ENCODE measurements at places on chromosomes 11 and 22.

DNA sequence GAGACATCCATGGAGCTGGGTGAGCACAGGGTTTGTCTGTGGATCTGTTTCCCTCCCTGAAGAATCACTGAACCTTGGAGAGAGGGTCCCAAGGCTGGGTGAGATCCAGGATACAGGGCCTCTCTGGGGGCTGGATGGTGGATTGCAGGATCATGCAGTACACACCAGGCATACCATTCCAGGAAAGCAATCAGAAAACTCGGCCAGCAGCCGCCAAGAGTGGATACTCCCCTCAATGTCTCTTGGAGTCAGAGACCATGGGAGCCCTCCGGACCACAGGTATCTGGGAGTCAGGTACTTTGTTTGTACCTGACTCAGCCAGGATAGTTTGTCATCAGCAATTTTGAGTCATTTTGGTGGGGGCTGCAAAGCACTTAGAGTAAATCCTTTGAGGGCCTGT lies 14.6 kb upstream of the SYT13 start:
- no peak for ATAC-seq

- ATAC-seq = no peak
Measured at GRCh38 chr22:19110064-19110458, 12.2 kb downstream of the DGCR2 start.

- ATAC-seq = no peak
Measured at GRCh38 chr11:13098063-13098462, 88.9 kb downstream of the RASSF10 start.

DNA sequence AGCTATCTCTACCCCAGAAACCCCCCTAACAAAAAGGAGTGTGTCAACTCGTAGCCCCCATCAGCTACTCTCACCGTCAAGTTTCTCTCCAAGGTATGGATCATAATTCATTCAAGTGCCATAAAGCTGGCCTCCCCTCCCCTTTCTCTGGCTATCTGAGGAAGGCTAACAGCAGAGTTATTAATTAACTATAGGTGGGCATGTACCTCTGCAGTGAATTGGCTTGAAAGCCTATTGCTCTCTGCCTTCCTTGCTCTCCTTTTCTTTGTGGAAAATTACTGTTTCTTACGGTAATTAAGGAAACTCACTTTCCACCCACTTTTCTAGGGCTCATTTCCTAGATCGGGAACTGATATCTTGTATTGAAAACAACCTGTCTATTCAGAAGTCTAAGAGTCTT lies 14.1 kb downstream of the POLA2 start:
- no peak for ATAC-seq

GRCh38 chr11:47587039-47587716 lies 700 bp downstream of the FAM180B start:
- ATAC-seq = peak; percentile 19

DNA sequence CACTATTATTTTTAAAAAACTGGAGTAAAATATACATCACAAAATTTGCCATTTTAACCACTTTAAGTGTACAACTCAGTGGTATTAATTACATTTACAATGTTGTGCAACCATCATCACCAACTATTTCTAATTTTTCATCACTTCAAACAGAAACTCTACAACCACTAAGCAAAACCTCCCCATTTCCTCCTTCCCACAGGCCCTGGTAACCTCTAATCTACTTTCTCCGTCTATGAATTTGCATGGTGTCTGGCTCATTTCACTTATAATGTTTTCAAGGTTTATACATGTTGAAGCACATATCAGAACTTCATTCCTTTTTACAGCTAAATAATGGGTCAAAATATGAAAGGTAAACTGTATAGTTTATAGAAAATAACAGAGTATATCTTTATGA lies 24.4 kb downstream of the DDI1 start:
- no peak for ATAC-seq

DNA sequence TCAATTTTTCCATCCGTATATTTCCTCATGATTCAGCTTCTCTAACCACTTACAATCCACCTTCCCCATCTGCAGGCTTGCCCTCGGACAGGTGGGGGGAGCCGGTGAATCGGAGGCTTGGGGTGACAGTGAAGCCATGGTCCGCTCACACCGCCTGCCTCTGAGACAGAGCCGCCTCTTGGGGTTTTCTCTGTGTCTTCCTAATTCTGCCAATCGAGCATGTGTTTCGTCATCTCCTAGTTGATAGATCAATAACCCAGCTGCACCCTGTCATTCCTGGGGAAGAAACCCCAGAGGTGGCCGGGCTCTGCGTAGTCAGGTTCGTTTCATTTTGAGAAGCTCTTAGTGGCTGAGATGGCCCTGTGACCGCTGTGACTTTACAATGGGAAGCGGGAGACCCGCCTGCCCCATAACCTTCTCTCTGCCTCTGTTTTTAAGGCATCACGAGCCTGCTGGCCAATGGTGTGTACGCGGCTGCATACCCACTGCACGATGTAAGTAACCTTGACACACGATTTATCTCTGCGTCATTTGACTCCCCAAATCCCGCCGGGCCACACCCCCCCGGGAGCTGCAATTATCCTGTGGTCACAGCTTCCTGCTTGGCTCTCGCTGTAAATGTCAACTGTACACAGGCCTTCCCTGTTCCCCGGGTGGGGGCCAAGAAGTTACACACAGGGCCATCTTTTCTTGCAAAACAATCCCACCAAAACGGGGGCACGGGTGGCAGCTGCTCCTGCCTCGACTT lies 33.3 kb downstream of the ANO1 start:
- no peak for ATAC-seq
